Frontal cortex (tissue), 4 donors: ENCODE measurements at places on chromosomes 1 and 21.
A peak's percentile ranks its signal among the peaks of the same experiment; 100 is the strongest.

GRCh38 chr1:206693029-206693428 is 8.3 kb downstream of the MAPKAPK2 start:
- DNase-seq, result no peak

GRCh38 chr1:229076195-229076594 is 194.7 kb upstream of the RAB4A start:
- no peak for DNase-seq

DNA sequence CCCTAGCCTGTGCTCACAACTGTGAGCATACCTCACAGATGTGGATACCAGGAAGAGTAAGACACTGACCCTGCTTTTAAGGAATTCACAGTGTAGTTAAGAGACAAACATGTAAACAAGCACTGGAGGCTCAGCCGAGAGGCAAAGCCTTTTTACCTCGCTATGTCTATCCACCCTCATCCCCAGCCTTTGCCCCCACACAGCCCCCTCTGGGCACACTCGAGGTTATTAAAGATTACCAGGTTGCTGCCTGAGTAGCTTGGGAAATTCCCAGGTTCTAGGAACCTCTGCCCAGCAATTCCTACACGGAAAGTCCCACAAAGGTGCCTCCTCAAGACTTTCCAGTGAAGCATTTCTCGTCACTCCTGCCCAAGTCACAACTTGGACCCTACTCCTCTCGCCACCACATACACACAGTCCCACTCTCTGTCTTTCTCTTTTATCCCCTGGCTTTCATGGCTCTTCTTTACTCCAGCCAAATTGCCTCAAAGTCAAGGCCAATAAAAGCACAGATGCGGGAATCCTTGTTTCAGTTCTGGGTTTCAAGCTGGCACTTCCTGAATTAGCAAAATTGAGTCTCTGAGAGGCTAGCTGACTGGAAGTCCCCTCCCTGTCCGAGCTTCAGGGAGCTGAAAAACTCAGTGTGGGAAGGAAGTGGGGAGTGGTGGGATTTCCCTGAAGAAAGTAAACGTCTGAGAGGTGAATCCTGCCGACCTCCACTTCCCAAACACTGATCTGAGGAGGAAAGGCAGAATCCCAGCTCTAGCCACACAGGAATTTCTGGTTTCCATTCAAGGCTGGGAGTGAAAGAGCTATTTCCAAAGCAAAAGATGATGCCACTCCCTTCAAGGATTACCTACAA is 7.6 kb downstream of the DENND2D start:
- no peak for DNase-seq

- DNase-seq, result no peak
Measured at GRCh38 chr1:60904099-60904851, 178.1 kb upstream of the NFIA start.

- no peak for DNase-seq
Measured at GRCh38 chr1:159935719-159936272, 9.6 kb downstream of the IGSF9 start.

GRCh38 chr1:225467193-225468020 is 39.6 kb upstream of the LBR start:
- DNase-seq, result no peak

GRCh38 chr1:162213281-162213912 is 143.9 kb downstream of the NOS1AP start:
- no peak for DNase-seq

DNA sequence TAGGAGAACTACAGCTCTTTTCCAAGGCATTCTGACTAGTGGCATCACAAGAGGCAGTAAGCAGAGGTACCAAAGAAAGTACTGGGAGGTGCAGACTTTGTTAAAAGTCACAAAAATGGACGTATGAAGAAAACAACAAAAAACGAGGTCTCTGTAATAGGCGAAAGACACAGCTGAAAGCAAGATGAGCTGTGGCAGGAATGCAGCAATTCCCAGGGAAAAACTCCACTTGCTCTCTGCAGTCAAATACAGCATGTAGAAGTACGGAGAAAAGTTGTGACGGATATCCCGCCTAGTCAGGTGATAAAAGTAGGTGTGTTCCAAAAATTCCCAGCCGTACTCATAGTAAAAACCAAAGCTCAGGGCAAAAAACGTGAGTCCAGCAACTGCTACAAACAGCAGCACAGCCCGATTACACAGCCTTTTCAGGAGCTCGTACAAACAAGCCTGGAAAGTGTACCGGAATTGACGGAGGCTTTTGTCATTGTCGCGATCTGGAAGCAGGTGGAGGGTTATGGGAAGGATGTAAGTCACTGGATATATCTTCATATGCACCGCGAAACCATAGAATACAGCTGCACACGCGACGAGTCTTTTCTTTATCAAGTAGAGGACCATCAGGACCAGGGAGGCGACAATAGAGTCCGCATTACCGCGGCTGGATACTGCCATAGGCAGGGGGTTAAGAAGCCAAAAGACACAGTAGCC is 979 bp downstream of the PIGM start:
- no peak for DNase-seq

- no peak for DNase-seq
Measured at GRCh38 chr1:67227196-67227595, 60.9 kb downstream of the IL23R start.

DNA sequence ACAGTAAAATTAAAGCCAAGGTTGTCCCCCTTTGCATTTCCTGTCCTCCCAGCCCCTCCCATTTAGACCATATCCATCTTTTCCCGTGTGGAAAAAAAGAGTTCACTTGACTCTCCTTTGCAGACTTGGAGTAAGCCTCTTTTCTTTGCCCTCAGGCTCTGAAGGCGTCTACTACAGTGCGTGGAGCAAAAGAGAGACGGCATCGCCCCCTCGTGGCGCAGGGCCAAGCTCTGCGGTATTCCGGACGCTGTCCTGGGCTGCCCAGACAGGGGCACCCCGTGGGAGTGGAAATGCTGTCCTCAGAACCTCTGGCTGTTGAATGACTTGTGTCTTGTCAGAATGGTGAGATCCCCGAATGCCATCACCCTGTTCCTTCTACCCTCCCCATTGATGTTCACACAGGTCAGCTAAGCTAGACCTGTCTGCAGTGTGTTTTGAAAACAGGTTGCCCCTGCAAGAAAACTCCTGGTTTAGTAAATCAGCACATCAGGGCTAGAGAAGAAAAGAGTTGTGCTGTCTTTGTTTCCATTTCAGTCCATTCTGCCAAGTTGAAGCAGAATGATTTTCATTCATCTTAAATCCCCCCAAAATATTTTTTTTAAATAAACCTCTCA is 12.3 kb upstream of the GJA8 start:
- DNase-seq, result peak; percentile 33

- no peak for DNase-seq
Measured at GRCh38 chr1:178121883-178122282, 28.0 kb downstream of the RASAL2 start.

DNA sequence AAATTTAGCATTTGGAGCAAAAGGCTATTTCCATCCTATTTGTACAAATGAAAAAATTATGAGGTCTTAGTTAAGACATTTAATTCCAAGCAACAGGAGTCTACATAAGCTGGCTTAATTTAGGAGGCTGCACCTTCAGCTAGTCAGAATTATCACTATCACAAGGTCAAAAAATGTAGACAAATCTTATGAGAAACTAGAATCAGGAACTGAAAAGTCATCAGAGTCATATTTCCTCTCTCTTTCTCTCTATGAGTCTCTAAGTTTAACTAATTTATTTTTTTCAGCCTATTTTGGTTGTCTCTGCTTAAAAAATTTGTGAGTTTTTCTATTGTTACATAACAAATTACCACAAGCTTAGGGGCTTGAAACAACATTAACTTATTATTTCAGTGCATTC is 807.1 kb upstream of the PRMT6 start:
- no peak for DNase-seq

DNA sequence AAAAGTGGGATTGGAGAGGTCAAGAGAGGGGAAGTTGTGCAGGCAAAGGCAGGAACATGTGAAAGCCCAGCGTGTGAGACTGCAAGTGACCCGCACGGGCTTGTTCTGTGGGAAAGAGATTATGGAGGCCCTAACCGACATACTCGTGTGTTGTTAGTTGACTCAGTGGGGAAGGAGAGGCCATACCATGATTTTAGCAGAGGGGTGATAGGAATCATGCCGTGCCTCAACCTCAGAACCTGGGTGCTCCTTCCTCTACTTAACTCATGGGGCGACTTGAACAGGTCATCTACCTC is 19.3 kb downstream of the PGLYRP3 start:
- DNase-seq, result no peak

DNA sequence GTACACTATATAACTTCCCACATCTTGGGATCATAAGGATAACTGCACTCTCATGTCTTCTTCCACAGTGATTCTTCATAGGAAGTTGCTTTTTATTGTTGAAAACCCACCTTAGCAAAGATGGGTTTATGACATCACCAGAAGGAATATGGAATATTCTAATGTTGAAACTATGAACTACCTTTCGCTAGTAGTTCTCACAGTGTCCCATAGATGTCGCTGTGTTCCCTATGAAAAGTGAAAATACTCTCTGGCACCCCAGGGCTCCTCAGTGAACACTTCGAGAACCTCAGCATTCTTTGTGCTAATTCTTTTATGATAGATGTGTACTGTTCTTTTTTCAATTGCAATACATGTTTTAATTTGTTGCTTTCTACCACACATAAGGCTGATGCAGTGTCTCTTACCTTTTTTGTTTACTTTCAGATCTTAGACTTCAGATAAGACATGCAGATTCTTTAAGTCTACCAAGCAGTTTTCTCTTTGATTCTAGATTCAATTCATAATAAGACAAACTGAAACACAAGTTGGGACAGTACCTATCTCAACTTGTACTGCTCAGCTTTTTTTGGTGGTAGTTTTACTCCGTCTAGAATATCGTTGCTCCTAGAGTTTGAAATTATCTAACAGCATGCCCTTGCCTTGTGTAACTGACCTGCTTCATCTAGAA is 90.8 kb downstream of the GTF2B start:
- no peak for DNase-seq

- no peak for DNase-seq
Measured at GRCh38 chr1:3674100-3675094, 22.1 kb downstream of the TP73 start.

GRCh38 chr1:3711381-3711779 is 40.9 kb upstream of the CCDC27 start:
- DNase-seq, result no peak

DNA sequence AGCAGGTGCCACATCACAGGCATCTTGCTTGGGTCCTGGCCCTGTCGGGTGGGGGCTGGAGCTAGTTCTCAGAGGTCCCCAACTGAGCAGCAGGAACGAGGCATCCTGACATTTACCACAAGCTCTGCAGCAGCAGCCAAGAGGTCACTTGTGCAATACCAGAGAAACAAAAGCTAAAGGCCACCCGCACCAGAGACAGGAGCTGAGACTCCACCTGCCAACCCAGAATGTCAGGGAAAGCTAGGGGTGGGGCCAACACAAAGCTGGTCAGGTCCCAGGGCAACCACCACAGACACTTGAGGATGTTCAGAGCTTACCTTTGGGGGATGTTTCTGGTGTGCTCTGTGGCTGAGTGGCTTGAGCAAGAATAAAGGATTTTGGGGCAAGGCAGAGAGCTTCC is 13.6 kb upstream of the SYT6 start:
- no peak for DNase-seq

DNA sequence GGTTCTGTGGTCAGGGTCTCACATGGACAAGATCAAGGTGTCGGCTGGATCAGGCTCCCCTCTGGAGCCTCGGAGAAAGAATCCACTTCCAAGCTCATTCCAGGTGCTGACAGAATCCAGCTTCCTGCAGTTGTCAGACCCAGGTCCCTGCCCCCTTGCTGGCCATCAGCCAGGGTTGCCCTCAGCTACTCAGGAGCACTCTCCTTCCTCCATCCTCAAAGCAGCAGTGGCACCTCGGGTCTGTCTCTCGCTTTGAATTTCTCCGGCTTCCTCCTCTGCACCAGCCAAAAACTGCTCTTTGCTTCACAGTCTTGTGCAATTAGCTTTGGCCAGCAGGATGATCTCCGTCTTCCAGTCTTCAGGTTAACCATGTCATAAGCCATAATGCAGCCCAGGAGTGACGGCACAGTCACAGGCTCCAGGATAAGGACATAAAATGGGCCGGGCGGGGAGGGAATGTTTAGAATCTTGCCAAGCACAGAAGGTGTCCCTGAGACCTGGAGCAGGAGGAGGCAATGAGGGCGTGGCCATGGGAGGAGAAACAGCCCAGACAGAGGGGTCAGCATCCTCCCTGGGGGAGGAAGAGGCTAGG is 79.4 kb upstream of the SLC25A33 start:
- DNase-seq, result no peak

- DNase-seq, result no peak
Measured at GRCh38 chr1:170935231-170935630, at the start of gene MROH9. MROH9 (plus strand) TSS chr1:170935534; CDS start chr1:170945557, 10,023 bp downstream.

- no peak for DNase-seq
Measured at GRCh38 chr1:114316204-114316603, 162.5 kb upstream of the SYT6 start.

DNA sequence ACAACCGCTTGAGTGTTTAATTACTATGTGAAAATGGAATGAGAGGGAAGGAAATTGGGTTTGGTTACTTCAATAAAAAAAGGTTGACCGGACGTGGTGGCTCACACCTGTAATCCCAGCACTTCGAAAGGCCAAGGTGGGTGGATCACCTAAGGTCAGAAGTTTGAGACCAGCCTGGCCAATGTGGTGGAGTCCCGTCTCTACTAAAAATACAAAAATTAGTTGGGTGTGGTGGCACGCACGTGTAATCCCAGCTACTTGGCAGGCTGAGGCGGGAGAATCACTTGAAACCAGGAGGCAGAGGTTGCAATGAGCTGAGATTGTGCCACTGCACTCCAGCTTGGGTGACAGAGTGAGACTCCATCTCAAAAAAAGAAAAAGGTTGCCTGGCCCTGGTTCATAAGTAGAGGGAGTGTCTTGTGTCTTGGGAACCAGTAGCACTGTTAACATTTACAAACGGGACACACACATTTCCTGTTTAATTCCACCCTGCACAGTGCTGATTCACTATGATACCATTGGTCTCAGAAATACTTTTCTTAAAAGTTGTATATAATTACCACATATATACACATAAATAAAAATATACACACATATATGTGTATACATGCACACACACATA is 27.6 kb upstream of the CLDN14 start:
- DNase-seq, result no peak

DNA sequence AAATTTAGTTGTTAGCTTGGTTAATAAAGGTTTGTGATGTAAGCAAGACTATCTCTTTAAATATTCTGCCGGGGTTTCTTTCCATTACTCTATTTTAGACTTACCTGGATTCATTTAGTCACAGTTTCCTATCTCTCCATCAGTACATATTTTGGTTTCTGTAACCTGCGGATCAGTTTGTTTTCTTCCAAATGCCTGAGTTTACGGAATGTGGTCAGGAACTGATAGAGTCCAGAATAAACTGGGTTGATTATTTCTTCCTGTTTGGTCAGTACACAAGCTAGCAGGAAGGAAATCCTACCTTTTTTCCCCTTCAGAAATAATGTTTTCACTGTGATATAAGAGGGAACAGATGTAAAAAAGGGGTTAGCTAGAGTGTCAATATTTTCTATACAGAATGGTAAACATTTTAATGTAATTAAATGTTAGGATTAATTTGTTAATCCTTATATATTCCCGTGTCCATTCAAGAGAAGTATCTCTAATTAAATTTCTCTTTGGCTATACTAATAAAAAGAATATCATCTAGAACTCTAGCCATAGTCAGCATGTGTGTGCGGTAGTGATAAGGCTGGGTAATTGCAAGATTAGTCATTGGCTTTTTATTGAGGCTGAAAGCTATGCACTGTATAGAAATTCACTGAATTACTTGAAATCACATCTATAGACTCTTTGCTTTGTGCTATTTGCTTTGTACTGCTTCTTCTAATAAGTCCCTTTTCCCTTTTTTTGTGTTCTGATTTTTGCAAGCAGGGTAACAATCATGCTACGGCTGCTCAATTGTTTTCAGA is 144.7 kb upstream of the ADGRL4 start:
- DNase-seq, result no peak
